ENCODE measurements at places on chromosomes 1 and 21. TPM values are rescaled to one million over a fixed set of nuclear protein-coding genes. Genes with fewer than 3 reads are reported as not detected.

Gene IPO13
- 23.5 TPM for total RNA-seq

DNA sequence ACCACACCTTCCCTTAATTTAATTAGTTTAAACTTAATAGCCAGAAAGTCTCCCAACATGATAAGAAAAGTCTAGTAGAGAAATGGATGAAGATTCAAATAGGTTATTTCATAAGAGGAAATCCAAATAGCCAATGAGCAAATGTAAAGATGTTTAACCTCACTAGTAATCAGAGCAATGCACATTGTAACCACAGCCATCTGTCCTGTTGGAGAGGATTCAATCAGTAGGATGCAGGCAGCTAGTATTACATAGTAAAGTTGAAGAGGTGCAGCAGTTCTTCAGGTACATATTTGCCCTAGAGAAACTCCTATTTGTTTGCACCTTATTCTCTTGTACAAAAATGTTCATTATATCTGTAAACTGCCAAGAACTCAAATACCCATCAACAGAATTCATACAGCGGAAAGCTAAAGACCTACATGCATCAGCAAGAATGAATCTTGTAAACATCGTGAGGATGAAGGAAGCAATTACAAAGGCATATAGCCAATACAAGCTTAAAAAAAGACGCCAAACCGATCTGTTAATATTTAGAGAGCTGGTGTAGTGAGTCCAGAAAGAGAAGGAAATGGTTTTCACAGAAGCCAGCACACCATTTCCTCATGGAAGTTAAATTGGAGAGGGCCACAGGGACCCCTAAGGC is 27.9 kb downstream of the DIP2A start:
- DNase-seq: no peak

- no peak for DNase-seq
Measured at GRCh38 chr21:36697060-36697850, 1.7 kb upstream of the SIM2 start.

Gene TNFAIP8L2
- total RNA-seq: 31.2 TPM

Gene USH2A
- not detected for total RNA-seq

DNA sequence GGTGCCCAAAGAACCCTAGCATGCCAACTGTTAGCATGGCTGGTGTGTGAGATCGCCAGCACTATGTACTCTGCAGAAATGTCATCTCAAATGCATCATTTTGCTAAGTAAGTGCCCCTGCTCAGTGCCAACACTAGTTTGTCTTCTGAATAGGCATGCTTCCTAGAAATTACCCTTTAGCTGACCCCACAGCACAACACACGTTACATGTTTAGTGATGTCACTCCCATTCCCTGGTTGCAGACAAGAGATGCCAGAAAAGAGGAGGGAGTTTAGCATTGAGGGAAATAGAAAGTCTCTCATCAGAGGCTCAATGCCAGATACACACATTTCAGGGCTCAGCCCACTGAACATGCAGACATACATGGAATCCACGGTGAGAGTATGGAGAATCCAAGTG is 9.3 kb upstream of the ST6GALNAC3 start:
- no peak for DNase-seq

DNA sequence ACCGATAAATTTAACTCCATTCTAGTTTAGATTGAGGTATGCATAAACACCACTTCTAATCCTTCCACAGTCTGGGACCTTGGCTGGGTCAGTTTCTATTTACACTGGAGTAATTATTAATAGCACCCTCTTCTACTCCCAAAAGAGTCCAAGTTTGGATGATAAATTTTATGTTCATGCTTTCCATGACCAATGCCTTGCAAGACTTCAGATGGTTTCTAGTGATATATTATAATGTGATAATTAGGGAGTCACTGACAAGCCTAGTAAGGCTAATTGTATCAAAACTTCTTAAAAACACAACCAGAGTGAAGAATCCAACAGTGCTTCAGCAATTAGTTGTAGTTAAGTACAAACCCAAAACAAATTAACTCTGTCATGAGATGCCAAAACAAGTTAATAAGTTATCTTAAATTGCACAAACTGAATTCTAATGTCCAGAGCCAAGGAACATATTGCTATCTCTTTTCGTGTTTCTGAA is 489.6 kb downstream of the TTLL7 start:
- no peak for DNase-seq

- DNase-seq: no peak
Measured at GRCh38 chr21:17609681-17610080, 3.0 kb downstream of the BTG3 start.

Gene GPR61
- 0.53 TPM for total RNA-seq

Gene LRRIQ3
- 0.63 TPM for total RNA-seq

DNA sequence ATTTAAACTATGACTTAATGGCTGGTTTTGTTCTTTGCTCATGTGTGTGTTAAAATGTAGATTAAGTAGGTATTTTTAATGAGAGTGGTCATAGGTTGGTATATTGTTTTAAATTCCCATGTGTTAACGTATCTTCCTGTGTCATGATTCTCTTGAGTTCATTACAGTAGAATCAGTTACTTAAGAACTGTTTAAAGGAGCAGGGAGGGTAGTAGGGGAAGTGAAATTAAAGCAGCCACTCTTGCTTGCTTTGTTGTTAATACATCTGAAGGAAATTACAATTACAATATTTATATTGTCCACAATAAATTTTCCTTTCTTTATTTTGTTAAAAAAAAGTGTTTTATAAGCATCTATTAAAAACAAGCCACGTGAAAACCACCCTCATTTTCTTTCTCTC is 119.2 kb upstream of the KIAA1614 start:
- DNase-seq: no peak

Gene LRRC8C
- 52.5 TPM for total RNA-seq

- DNase-seq: peak; percentile 65
Measured at GRCh38 chr1:151047925-151048644, 534 bp downstream of the C1orf56 start.

Gene PCAT6
- total RNA-seq: 1.9 TPM

Gene DNALI1
- 0.18 TPM for total RNA-seq

GRCh38 chr21:34336756-34337391 is 26.9 kb upstream of the KCNE2 start:
- no peak for DNase-seq

Gene DYNLT4
- 1.9 TPM for total RNA-seq

- DNase-seq: no peak
Measured at GRCh38 chr1:84505493-84506001, 639 bp upstream of the SPATA1 start.

DNA sequence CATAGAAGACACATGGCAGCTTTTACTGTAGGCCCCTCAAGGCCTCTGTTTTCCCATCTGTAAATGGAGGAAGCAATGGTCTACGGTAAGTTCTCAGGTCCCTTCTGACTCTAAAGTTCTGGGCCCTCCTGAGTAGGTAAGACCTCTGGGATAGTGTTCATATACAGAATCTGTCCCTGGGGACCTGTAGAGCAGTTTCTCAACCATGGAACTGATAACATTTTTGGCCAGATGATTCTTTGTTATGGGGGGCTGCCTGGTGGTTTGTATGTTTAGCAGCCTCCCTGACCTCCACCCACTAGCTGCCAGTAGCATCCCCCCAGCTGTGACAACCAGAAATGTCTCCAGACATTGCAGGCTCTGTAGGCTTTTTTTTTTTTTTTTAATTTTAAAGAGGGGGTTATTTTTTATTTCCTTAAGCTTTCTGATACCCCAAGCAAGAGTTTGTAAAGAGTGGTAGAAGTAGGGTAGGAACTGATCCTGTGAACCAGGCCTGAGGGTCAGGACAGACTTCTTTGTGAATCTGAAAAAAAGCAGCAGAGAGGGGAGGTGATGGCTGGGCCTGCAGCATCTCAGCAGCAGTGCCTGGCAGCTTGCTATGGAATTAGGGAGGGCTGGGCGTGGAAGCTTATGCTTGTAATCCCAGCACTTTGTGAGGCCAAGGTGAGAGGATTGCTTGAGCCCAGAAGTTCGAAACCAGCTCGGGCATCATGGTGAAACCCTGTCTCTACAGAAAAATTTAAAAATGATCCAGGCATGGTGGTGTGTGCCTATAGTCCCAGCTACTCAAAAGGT is 20.2 kb upstream of the TCEA3 start:
- DNase-seq: no peak

DNA sequence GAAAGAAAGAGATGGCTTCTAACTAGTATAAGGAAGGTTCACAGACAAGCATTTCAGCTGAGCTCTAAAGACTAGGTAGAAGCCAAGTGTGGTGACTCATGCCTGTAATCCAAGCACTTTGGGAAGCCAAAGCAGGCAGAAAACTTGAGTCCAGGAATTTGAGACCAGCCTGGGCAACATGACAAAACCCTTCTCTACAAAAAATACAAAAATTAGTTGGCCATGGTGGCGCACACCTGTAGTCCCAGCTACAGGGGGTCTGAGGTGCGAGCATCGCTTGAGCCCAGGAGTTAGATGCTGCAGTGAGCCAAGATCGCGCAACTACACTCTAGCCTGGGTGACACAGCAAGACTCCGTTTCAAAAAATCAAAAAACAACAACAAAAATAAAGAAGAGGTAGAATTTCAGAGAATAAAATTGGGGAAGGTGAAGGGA is 27.8 kb downstream of the FBXO42 start:
- no peak for DNase-seq

GRCh38 chr1:95093296-95093695 is 20.5 kb upstream of the ALG14 start:
- DNase-seq: no peak

- peak; percentile 76 for DNase-seq
Measured at GRCh38 chr1:226677027-226678020, 61.8 kb downstream of the ITPKB start.

GRCh38 chr1:31062867-31063380 is 2.6 kb downstream of the PUM1 start:
- no peak for DNase-seq
